ENCODE measurements at places on chromosomes 7 and 10.

GRCh38 chr10:16381083-16381482 lies 55.7 kb upstream of the PTER start:
- DNase-seq = no peak

DNA sequence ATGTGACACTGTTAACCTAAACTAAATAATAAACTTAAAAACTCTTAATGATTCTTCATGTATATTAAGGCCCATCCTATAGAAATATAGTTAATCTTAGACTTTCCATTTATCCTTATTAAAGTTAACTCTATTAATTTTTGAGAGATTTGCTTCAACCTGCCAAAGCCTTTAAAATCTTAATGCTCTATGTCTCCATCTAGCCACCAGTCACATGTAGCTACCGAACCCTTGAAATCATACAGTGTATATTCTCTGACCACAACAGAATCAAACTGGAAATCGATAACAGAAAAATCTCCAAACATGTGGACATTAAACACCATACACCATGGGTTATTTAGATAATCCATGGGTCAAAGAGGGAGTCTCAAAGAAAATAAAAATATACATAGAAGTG lies 51.9 kb downstream of the ASZ1 start:
- DNase-seq = no peak

DNA sequence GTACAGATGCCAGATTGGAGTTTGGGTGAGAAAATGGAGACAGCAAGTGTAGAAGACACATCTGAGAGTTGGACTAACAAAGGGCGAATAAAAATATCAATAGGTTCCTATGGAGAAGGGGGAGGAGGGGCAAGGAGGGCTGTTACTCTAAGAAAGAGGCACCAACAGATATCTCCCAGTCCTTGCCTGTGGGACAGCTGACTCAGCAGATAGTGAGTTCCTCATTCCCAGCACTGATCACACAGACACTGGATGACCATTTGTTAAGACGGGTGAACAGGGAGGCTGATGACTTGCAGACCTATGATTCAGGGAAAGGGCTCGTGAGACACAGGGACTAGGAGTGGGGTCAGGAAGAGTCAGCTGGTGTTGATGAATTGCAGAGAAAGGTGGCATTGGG lies 5.7 kb upstream of the PRR15 start:
- no peak for DNase-seq

GRCh38 chr7:45225311-45225947 lies 67.8 kb downstream of the RAMP3 start:
- no peak for DNase-seq

- DNase-seq = no peak
These were observed 162.3 kb downstream of the SEM1 start for GRCh38 chr7:96547371-96547811.

- no peak for DNase-seq
These were observed 147.0 kb upstream of the SLC13A1 start for GRCh38 chr7:123346766-123347165.

DNA sequence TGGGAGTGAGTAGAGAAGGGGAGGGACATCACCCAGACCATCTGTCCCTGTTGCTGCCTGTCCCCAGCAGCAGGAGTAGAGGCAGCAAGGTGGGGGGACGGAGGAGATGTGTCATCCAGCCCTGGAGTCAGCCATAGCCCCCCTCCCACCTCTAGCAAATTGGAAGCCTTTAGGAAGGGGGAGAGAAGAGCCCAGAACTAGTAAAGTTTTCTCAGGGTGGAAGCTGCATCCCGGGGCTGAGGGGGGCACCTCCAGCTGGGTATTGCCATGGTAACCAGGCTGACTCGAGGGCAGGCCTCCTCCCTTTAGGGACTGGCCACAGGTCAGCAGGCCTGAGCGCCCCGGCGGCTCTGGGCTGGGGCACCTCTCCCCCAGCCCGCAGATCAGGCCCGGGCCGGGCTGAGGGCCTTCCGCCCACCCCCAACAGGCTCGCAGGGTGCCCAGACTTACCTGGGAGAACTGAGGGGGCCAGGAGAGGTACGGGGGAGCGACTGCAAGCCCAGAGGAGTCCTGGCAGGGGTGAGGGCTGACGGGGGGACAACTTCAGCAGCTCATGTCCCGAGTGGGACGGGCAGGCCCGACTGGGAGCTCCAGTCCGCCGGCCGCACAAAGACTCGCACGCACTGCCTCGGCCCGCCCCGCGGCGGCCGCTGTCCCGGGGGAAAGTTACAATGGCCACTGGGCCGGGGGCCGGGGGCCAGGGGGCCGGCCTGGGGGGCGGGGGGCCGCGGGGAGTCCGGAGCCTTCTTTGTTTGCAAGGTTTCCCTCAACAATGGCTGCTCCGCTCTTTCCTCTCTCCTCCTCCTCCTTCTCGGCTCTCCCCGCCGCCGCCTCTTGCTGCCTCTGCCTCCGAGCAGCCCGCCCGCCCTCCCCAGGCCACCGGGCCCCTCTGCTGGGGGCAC lies 6.0 kb downstream of the LDB1 start:
- DNase-seq = peak; percentile 33

DNA sequence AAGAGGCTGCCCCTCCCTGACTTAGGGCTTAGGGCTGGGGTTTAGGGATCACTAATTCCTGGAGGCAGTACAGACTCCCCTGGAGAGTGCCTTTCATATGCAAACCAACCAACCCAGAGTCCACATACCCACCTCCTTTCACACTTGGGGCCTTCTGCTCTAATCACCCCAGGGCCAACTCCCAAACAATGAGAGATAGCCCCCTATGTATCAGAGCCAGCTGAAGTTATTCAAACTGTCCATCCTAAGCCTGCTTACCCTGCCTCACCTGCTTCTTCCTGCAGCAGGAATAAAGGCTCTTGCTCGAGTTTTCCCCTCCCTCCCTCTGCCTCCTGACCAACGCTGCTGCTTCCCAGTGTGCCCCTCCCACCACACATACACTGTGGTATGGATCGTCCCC lies 51.8 kb upstream of the SLC35G1 start:
- DNase-seq = no peak

DNA sequence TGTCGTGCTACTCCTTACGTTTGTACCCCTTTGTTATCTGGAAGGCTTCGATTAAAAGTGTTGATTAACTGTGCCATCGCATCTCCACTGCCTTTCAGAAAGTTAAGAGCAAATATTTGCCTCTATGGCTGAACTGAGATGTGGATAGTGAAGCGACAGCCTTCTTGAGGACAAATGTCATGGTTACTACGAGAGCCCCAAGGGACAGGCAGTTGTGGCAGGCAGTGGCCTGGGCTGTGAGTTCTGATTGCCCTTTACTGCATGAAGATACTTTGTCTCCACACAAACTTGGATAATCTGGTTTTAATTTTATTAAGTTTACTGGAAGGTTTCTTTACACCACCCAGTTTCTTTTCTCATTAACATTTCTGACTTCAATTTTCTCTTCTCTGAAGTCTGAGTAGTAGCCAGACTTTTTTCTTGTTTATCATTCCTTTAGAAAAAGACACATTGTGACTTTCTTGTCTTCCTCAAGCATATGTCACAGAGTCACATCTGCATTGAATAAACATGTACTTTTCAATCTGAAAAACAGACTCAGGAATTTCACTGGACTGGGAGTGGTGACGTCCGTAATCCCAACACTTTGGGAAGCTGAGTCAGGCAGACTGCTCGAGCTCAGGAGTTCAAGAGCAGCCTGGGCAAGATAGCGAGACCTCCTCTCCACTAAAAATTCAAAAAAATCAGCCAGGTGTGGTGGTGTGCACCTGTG lies 1.5 kb downstream of the TAS2R41 start:
- DNase-seq = no peak

DNA sequence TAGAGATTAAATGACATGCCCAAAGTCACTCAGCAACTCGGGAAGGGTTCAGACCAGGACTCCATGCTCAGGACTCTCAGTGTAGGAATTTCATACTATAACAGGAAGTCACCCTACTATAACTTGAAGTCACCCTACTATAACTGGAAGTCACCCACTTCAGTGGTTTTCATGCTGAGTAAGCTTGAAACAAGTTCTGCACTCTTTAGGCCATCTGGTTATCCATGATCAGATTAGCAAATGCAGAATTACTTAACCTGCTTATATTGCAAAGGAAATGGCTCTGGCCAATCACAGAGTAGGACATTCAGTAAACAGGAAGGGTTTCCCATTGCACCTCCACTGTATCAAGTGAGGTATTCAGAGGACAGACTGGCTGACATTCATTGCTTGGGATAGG lies 1240.4 kb downstream of the GATA3 start:
- DNase-seq = peak; percentile 10

DNA sequence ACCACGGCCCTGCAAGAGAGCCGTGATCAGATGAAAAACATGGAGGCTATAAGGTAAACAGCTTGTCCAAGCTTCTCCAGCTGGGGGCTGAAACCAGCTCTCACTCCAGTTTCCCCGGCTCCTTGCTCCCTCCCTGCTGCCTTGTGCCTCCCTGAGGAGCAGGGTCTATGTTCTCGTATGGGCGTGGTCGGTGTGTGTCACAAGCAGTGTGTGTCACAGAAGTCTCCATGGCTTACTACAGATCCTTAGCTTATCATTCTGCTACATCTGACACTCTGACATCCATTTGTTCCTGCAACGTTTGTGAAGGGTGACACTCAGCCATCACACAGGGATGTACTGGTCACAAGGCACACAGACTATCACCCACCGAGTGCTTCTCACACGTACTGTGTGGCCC lies 54.6 kb downstream of the CSGALNACT2 start:
- DNase-seq = no peak

- DNase-seq = no peak
These were observed 31.1 kb downstream of the PLXDC2 start for GRCh38 chr10:19847321-19847720.

- DNase-seq = no peak
These were observed 70.1 kb upstream of the CAMK1D start for GRCh38 chr10:12279281-12279680.
